Stimulated activated CD4-positive, alpha-beta T cell treated with anti-CD3 and anti-CD28 coated beads, TNF-alpha, amount 100 ng/mL, for 1 hour (primary cell): ENCODE measurements at places on chromosomes 12 and 14.

DNA sequence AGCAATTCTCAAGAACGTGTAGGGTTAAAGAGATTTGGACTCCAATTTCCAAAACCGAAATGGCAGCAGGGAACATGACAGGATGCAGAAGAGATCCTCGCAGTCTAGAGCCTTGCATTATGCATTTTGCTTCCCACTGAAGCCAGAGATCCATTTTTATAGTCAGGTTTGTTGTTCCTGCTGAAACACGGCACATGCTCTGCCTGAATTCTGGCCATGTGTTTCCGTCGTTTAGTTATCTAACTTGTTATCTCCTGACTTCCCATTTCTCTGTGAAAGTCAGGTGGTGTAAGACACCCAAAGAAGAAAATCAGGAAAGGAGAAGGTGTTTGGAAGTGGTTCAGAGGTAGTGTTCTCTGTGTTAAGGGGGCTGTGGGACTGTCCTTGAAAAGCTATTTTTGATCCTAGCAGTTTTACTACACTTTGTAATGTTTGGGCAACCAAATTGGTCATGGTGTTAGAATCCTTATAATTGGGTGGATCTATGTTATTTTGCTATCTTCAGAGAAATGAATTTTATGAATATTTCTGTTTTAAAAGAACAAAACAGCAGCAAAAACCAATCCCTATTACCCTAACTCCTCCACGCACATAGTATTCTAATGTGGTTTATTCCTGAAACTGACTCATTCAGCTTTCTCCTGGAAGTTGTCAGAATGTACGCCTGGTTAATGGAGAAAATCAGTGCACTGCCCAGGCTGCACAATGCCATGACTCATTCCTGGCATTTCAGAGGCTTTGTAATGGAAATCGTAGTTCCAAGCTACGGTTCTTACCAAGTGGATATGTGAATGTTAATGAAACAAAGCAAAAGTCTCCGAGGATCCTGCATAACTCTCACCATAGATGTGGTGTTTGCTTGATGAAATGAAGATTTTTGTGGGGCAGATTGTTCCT lies 110.1 kb downstream of the SAMD4A start:
- DNase-seq: no peak

DNA sequence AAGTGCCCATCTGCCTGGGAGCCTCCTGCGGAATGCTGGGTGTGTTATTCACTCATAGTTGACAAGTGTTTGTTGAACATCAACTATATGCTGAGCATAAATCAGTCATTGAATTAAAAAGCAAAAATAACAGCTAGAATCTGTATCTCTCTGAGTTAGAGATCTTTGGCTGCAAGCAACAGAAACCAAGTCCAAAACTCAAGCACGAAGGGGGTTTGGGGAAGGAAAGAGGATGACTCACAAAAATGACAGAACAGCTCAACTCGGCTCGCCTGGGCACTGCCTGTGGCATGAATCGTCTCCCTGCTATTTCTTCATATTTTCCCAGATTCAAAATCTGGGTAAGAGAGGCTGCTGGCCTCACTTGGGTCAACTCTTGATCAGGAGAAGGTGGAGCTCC lies 72.6 kb upstream of the NCOR2 start:
- no peak for DNase-seq

DNA sequence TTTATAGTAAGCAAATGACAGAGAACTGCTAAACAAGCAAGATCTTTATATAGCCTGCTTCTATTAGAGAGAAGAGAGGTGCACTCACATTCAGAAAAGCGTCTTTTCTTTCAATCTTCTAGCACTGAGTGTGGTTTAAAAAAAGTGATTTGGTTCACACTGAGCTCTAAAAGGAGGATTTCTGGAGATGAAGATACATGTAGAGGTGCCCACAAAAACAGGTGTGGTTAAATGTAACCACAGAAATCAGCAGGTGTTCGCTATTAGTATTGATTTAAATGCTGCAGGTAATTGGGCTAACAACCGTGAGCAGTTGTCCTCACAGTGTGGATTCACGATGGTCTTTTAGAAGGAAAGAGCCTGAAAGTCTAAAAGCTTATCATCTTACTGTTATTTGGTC lies 10.7 kb downstream of the PKP2 start:
- DNase-seq: no peak

DNA sequence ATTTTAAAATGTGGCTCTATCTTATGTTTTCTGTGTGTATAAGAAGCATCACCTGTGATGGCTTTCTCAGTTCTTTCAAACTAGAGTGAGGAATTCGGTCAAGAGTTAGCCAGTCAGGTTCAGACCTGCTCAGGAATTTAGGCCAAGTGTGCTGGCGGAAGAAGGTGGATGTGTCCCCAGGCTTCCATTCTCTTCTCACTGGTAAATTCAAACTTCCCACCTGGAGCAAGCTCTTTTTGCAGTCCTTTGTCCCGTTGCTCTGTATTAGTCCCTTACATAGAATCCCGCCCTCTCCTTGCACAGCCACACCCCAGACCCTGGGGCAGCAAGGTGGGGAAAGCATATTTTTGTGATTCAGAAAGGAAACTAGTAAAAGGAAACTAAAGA lies 124.7 kb upstream of the PWP1 start:
- DNase-seq: no peak

GRCh38 chr12:77402716-77403115 lies 337.3 kb upstream of the E2F7 start:
- no peak for DNase-seq

- DNase-seq: no peak
Measured at GRCh38 chr12:122183588-122183940, 641 bp downstream of the LRRC43 start.

- no peak for DNase-seq
Measured at GRCh38 chr14:87081004-87081403, 912.0 kb downstream of the GALC start.

GRCh38 chr12:48422060-48422459 lies 50.3 kb upstream of the ANP32D start:
- no peak for DNase-seq

DNA sequence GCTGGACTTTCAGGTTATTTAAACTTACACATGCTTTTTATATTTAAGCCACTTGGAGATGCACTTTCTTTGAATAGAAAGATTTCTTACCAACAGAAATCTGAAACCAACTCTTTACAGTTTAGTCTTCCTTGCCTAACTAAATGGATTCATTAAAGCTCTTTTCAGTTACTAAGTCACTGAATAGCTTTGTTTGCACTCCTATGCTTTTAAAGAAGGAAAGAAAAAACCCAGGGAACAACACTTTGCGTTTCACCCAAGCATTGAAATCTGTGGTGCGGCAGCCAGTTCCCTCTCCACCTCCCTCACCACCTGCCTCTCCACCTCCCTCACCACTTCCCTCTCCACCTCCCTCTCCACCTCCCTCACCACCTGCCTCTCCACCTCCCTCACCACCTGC lies 70.3 kb downstream of the RIMBP2 start:
- no peak for DNase-seq

- no peak for DNase-seq
Measured at GRCh38 chr14:76958020-76958979, 70.2 kb downstream of the IRF2BPL start.
